ENCODE measurements at places on chromosomes 1 and 21.

GRCh38 chr1:219365451-219365850 lies 191.8 kb downstream of the LYPLAL1 start:
- no peak for DNase-seq

GRCh38 chr1:44059212-44059611 lies 27.9 kb upstream of the SLC6A9 start:
- no peak for DNase-seq

DNA sequence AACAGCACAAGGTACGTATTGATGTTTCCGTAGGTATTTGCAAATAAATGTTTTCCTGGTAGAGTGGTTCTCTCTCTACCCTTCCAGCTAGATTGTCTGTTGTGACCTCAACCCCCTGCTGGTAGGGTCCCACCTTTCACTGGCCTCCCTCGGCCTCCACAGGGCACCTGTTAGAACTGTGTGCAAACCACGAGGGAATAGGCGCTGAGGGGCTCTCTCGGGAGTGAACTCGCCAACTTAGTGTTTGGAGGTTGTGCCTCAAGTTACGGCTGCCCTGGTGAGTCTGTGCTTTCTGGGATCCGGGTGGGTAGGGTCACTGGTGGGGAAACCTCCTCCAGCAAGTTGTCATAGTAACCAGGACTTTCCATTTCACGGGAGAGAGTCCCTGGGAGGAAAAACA lies 204.7 kb upstream of the EDN2 start:
- DNase-seq = no peak

DNA sequence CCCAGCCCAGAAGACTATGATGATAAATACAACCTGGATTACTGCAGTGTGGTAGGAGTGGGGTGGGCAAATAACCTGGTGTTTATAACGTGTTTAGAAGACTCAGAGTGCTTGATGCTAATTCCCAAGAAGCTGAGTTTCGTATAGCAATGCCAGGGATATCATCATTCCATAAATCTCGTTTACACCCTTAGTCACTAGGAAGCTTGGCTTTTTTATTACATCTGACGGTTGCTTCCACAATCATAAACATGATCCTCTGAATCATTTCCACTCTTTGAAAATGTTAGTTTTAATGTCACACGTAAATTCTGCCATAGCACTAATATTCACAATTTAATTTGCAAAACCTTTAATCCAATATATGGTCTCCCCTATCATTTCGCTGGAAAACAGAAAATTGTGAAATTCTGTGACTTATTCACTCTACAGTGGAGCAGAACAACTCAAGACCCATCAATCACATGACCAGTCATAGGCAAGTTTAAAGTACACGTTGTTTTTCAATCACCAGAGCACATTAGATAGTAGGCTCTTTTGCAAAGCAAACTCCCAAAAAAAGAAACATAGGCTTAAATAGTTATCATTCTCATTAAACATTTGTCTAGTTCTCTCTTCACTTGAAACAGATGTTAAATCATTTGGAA lies 321.0 kb downstream of the LTN1 start:
- DNase-seq = no peak

DNA sequence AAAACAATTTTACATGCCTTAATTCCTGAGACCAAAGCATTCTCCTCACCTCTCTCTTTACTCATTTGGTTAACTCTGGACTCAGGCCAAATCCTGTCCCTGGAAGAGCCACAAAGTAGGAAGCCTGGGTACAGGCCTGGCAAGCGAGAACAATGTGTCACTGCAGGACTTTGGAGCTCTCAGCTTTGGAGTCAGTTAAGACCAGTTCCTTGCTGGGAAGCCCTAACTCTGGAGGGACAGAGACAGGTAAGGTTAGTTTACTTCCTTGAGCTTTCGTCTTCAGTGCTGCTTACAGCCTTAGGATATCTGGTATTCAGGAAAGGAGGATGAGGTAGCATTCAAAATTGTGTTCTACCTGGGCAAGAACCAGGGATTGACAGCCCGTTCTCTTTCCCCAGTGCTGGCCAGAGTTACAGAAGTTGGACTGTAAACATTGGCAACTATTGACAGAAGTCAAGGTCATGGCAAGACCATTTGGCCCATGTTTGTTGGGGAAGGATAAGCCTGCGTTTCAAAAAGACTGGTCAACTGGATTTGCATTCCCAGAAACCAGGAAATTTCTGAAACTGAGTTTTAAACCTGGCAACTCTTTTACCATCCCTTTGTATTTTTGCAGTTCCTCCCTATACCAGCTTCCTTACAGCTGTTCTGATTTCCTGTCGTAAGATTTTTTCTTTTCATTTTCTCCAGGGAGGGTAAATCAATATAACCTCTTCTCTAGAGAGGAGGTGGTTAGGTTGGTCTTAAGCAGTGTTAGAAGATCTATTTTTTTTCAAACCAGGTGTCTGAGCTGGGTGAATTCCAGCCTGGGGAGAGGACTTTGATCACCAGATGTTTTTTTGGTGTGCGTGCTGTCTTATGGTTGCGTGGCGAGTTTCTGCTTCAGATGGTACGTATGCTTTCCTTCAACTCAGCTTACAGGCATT lies at the start of gene C4BPB:
C4BPB (plus strand) TSS at position 160 of the 926 bp plus-strand sequence; CDS start at position 832, 672 bp downstream.
- no peak for DNase-seq

DNA sequence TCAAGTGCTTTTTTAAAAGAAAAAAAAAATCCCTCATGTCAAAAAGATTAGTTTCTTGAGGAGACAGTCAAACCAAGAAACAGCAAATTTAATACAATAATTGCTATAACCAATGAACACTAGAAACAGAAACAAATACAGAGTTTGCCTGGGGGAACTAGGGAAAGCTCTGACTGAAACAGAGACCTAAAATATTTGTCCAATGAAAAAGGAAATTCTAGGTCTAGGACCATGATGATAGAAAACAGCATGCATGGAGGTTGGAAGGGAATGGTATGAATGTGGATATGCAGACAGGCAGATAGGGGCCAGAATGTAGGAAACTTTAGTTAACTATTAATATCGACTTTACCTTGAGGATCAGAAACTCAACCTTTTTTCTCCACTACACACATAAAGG lies 31.4 kb downstream of the RNF115 start:
- no peak for DNase-seq

GRCh38 chr1:93288558-93288957 lies 57.1 kb upstream of the DR1 start:
- DNase-seq = no peak

GRCh38 chr1:22223176-22223575 lies 80.3 kb upstream of the WNT4 start:
- DNase-seq = no peak

GRCh38 chr1:20154301-20154831 lies 15.2 kb downstream of the PLA2G2F start:
- DNase-seq = no peak

- no peak for DNase-seq
Observed at GRCh38 chr21:34276711-34277425, 86.9 kb upstream of the KCNE2 start.

- no peak for DNase-seq
Observed at GRCh38 chr1:111251570-111251969, 24.1 kb downstream of the CHI3L2 start.

DNA sequence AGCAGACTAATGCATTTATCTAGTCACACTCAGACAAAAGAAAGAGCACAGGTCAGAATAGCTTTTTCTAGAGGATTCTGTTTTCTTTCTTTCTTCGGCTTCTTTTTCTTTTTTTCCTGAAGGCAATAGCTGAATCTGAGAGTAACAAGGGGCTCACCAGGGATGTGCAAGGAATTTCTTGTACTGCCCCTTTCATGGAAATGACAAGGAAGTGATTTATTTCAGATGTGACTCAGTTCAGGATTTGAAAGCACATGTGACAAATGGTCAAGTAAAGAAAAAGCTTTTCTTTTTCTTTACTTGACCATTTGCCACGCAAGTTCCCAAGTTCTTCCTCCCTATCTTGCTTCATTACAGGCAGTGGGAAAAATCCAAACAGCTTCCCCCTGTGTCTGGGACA lies 202.0 kb downstream of the GABPA start:
- no peak for DNase-seq

Data from NCI-H1092 (cell line).